Astrocyte of the spinal cord (primary cell): ENCODE measurements at places on chromosomes 7 and 10.
A peak's percentile ranks its signal among the peaks of the same experiment; 100 is the strongest.

GRCh38 chr7:149750122-149750845, 23.1 kb downstream of the ZNF467 start:
- DNase-seq: no peak

GRCh38 chr7:102153599-102153946, 133.1 kb upstream of the SH2B2 start:
- DNase-seq: no peak

GRCh38 chr10:77448226-77448625, 189.4 kb downstream of the KCNMA1 start:
- DNase-seq: no peak

- no peak for DNase-seq
Measured at GRCh38 chr10:90432866-90433265, 425.0 kb downstream of the HTR7 start.

GRCh38 chr10:116270126-116270770, 2.8 kb downstream of the GFRA1 start:
- DNase-seq: no peak

DNA sequence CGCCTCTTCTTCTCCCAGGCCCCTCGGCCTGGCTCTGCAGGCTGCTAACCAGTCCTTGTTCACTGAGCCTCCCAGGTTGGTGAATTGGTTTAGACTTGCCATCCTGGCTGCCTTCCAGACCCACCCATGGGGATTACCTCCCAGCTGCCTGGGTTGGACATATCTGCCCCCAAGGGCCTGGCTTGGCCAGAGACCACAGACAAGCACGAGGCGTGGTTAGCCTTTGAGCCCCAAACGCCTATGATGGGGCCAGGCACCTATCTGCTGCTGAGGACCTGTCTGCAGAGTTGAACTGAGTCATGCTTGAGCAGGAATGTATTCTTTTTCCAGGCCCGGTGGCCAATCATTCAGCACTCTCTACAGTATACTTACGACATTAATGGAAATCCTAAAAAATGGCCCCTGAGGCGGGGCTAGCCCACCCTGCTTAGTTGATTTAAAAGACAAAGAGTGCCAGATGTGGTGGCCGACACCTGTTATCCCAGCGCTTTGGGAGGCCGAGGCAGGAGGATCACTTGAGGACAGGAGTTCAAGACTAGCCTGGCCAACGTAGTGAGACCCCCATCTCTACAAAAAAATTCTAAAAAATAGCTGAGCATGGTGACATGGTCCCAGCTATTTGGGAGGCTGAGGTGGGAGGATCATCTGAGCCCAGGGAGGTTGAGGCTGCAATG, 361.5 kb downstream of the FRMD4A start:
- no peak for DNase-seq

- no peak for DNase-seq
Measured at GRCh38 chr10:131219584-131219886, 92.0 kb downstream of the TCERG1L start.

GRCh38 chr10:20041931-20042330, 225.7 kb downstream of the PLXDC2 start:
- DNase-seq: no peak

GRCh38 chr10:65430979-65431378, 1494.9 kb upstream of the LRRTM3 start:
- DNase-seq: no peak

DNA sequence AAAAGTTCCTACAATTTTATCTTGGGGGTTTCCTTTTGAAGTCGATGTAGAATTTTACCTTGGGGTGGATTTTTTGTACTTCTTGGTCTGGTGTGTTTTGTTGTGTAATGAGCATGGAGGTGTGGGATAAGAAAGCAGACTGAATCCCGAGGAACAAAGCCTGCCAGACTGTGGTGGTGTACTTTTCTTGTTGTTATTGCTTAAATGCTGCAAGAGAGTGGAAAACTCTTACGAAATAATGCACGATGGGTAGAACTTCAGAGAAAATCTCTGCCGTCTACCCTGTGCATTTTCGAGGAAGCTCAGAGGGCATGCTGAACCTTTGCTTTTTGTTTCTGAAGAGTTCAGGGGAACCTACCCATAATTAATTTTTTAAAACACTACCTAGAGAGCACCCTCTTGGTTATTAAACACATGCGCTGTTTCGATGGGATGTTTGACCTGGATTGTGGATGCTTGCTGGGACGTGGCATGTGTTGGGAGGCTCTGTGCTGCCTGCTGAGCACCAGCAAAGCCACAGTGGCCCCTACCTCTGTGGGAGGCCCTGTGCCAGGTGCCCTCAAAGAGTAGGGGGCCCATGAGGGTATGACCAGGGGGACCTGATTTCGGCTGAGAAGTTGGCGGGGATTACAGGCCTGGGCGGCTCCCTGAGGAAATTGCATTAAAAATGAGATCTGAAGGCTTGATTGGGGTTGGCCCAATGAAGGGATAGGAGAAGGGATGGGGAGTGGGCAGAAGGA, 94.1 kb downstream of the TCF7L2 start:
- DNase-seq: no peak

GRCh38 chr7:112080978-112081377, 125.2 kb downstream of the DOCK4 start:
- peak; percentile 70 for DNase-seq

DNA sequence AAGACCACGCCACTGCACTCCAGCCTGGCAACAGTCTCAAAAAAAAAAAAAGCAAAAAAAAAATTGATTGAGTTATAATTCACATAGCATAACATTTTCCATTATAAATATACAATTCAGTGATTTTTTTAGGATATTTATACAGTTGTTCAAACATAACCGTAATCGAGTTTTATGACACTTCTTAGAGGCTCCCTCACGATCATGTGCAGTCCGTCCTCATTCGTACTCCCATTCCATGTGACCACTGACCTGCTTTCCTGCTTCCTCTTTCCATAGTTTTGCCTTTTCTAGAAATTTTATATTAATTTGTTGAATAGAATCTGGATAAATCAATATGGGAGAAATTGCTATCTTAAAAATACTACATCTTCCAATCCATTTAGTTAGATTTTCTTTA, 45.7 kb downstream of the VTI1A start:
- no peak for DNase-seq

- peak; percentile 59 for DNase-seq
Measured at GRCh38 chr7:44470135-44470479, 20.4 kb downstream of the NUDCD3 start.

- peak; percentile 23 for DNase-seq
Measured at GRCh38 chr7:522071-522950, 2.7 kb upstream of the PDGFA start.

GRCh38 chr7:105707967-105708762, 126.9 kb upstream of the EFCAB10 start:
- DNase-seq: no peak

DNA sequence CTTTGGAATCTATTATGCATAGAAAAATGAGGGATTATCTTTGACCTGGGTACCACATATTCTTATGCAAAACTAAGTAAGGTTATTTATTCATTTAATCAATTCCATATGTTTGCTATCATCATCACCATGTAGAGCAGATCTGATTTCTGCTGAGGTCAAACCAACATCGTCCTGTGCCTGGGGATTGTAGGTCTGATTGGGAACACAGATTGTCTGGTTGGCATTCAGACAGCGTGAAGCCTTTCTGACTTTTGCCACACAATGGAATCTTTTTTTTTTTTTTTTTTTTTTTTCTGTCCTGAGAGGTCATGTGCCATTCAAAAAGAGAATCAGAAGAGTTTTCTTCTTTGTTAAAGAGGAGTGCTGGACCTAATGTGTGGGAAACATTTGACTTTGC, 142.9 kb downstream of the RAB11FIP2 start:
- no peak for DNase-seq

DNA sequence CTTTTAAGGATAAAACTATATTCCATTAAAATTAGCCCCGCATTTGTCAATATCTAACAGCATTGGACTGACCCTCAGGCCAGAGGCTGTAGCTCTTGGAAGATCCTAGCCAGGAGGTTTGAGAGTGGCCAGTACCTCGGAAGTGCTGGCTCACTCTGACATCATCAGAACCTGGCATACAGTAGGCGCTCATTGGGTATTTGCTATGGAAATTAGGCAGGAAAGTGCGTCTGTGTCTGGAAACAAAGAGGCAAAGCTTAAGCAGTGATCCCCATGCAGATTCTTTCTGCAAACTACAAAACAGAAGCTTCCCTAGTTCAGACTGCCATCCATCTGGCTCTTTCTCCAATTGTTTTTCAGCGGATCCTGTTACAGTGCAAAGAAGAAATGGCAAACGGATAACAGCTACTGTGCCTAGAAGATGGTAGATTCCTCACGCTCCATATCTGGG, 1.7 kb upstream of the PRKCQ start:
- no peak for DNase-seq

- DNase-seq: no peak
Measured at GRCh38 chr10:100729862-100730724, 15.3 kb upstream of the PAX2 start.
